Activated CD4-positive, CD25-positive, alpha-beta regulatory T cell (primary cell): ENCODE measurements at places on chromosomes 13 and 19.

- no peak for DNase-seq
Measured at GRCh38 chr13:26247608-26248007, 6.3 kb upstream of the CDK8 start.

- DNase-seq: no peak
Measured at GRCh38 chr19:38653028-38653571, 5.7 kb downstream of the ACTN4 start.

DNA sequence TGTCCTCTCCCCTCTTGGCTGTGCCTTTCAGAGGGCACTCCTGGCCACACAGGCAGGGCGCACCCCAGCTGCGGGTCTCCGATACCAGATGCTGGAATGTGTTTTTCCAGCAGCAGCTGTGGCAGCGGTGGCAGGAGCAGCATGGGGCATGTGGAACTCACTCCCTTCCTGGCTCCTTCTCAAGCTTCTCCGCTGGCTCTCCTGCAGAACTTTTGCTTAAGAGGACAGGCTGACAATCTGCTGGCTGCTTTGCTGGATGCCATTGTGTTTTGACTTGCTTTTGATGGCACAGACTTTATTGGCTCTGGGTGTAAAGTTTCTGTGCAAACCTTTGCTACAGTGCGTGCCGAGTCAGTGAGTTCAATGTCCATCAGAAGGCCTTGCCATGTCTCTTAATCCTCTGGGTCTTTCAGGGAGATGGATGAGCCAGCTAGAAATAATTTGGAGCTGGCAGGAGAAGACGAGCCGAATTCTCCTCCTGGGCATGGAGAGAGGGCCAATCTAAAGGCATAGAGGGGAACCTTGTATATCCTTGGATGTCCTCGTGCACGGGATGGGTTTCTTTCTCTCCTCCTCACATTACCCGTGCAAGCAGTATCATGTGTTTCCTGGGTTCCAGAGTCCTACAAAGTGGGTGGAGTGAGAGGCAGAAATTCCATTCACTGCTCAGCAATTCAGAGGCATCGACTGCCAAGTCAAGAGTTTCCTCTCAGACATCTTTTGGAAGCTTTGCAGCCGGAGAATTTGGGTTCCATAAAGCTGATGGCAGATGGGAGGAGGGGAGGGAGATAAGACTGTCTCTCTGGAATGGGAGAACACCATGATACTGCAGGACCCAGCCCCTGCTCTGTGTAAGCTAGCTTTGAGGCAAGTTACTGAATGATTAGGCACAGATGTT lies 231.2 kb downstream of the FGF9 start:
- DNase-seq: no peak

- no peak for DNase-seq
Measured at GRCh38 chr19:20171285-20171684, 4.3 kb downstream of the ZNF486 start.

DNA sequence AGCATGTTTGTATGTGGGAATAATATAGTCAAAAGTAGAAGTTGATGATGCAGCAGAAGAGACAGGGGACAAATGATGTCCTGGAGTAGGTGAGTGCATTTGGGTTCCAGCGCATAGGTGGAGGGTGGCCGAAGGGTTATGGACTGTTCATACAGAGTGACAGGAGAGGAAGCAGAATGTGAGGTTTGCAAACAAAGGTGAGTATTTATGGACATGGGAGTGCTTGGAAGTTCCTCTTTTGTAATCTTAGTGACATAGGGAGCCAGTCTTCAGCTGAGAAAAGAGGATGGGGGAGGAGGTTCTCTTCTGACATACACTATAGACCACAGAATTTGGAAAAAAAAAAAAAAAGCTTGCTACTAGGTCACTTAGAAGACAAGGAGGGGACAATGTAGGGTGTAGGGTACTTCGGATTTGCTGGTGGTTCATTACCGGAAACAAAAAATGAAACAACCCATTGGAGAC lies 331.6 kb downstream of the DLEU7 start:
- no peak for DNase-seq

DNA sequence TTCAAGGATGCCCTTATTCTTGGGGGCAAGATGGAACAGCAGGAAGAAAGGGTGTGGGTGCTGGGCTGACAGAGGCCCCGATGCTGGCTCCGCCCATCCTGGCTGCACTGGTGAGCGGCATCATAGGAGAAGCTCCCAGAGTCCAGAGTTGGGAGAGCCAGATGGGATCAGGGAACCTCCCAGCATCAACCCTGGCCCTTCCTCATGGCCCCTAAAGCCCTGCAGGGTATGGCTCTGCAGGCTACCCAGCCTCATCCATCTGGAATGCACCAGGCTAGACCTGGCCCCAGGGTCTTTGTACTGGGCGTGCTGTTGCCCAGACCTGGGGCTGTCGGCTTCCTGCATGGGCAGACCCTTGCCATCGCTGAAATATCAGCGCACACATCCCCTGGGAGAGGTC lies 7.9 kb upstream of the ELL start:
- no peak for DNase-seq

GRCh38 chr19:51194527-51195315 lies 30.2 kb upstream of the CD33 start:
- DNase-seq: no peak

DNA sequence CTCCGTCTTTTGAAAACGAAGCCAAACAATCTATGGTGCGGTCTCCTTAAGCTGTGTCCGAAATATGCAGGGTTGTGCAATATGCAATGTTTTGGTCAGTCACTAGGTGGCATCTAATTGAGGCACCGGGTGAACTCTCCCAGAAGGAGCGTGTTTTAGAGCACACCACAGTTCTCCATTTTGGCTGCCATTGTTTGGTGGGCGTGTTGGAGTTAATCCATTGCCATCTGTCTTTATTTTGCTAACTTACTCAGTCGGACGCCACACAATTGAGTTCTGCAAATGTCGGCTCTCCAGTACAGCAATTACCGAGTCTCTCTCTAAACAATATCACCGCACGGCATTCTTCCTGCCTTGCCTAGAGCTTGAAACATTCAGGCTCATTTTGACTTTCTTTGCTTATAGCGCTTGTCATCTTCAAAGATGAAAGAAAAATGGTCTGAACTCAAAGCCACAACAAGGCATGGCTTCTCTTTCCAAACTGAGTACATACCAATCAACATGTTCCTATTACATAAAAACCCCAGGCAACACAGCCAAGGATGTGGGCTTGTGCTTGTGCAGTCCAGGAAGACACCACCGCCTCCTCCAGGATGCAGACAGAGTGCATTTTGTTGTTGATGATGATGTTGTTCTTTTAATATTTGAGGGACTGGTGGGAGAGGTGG lies 182.0 kb upstream of the SERP2 start:
- no peak for DNase-seq

DNA sequence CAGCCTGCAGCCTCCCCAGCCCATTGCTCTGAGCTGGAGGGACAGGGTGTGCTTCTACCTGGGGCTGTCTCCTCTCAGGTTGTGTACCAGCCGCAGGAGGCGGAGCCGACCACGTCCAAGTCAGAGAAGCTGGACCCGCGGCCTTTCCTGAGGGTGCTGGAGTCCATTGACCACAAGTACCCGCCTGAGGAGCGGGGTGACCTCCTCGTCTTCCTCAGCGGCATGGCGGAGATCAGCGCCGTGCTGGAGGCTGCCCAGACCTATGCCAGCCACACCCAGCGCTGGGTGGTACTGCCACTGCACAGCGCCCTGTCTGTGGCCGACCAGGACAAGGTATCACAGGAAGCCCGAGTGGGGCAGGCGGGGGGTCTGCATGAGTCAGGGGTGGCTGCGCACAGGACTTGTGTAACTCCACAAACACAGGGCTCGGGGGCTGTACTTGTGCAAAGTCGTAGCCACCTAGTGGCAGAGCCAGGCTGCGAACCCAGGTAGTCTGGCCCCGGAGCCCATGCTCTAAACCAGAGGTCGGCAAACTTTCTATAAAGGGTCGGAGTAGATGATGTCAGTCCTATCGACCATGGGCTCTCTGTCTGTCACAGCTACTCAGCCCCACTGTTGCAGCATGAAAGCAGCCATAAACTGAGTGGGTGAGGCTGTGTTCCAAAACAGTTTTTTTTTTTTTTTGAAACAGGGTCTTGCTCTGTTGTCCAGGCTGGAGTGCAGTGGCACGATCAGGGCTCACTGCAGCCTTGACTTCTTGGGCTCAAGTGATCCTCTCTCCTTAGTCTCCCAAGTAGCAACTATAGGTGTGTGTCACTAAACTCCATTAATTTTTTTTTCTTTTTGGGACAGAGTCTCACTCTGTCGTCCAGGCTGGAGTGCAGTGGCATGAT lies 8.9 kb downstream of the DHX34 start:
- no peak for DNase-seq

GRCh38 chr13:112842343-112842856 lies 126.6 kb upstream of the MCF2L start:
- no peak for DNase-seq

- DNase-seq: no peak
Measured at GRCh38 chr19:16548956-16549355, 6.7 kb upstream of the CHERP start.

- DNase-seq: no peak
Measured at GRCh38 chr13:80430561-80430960, 89.6 kb upstream of the SPRY2 start.

DNA sequence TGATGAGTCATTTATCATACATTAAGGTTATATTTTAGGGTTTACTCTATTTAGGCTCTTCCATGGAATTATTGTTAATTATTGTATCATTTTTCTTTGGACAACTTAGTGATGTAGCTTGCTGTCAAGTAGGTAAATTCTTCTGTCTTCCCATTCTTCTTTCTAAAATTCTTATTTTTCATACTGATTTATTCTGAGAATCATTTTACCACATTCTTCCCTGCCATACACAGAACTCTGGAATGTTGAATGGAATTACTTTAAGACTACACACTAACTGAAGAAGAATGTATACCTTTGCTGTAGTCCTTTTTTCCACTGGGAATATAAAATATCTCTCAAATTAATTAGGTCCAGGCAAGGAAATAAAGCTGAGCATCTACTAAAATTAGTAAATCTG lies 24.5 kb upstream of the SLC7A1 start:
- DNase-seq: no peak

DNA sequence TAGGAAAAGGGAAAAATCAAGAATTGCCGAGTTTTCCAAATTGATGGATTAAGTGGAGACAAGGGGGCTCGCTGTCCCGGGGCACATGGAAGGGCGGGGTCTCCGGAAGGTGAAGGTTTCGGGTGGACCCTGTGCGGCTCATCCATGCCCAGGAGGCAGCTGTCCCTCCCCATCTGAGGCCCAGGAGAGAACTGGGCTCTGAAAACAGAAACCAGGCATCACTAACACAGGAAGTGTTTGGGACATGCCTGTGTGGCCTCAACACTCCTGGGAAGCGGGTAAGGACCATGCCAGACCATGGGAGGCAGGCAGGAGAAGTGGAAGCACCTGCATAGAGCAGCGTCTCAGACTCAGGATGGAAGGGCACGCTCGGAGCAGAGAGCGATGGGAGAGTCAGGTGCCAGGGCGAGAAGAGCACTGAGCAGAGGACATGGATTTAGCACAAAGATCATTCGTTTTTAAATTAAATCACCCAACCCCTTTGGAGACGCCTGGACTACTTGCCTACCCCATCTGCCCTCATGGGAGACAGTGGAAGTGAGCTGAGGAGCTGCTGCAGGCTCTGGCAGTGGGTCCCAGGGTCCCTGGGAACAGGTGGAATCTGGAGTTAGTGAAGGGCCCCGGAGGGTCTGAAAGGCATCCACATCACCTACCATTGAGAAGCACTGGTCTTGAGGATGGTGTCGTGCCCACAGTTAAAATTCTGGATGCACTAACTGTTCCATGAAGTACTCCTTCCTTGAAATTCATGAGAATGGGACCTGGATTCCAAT lies 183.2 kb upstream of the SOX1 start:
- no peak for DNase-seq

DNA sequence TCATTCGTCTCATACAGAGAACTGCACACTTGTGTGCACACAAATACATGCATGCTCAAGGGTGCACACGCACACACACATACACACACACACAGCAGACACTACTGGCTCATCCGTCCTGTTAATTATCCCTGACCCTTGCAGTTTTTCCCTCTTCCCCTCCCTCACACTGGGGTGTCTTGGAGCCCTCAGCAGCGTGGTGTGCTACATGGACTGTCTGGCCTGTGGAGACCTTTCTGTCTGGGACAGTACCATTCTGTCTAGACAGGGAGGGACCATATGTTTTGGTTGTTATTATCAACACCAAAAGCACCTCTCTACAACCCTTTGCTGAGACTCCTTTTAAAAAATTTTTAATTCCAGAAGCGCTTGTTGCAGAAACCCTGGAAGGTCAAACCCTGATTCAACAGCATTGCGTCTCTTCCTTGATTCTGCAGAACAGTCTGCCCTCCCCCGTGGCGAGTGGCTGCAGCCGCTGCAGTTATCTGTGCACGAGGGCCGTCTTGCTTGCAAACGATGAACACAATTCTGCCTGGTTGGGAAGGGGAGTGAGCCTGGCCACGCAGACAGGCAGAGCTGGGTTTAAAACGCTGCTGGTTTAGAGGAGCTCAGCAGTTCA lies 374.0 kb downstream of the IRS2 start:
- DNase-seq: no peak

DNA sequence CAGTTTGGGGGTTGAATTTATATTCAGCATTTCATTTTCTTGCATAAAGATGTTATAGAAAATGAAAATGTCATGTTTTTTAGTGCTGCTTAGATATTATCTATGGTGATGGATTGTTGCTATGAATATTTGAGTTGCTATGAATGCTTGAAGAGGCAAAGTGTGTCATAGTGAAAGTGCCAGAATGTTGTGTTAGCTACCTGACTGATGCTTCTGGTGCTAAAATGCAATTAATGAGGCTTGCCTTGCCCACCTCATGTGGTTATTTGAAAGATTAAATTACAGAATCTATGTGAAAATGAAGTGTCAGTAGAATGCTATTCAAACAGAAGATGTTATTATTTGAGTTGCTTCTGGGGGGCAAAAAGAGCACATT lies 62.7 kb upstream of the MYCBP2 start:
- no peak for DNase-seq

- no peak for DNase-seq
Measured at GRCh38 chr13:107582171-107582570, 633.2 kb downstream of the LIG4 start.

DNA sequence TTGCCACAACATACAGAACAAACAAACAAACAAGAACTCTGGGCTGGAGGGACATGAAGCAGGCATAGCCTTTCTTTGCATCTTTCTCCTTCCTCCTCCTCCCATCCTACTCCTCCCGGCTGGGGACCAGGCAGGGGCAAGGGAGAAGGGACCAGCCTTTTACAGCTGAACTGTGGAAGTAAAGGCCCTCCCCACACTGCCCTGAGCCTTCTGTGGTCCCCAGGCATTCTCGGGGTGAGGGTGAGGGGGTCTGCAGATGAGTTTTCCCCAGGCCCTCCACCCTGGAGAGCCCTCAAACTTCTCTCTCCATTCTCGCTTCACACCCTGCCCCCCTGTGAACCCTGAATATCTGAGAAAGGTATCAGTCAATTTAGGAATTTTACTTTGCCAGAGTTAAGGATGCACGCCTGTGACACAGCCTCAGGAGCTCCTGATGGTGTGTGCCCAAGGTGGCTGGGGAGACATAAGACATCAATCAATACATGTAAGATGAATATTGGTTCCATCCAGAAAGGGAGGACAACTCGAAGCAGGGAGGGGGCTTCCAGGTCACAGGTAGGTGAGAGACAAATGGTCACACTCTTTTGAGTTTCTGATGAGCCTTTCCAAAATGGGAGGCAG lies 170.9 kb downstream of the COL4A1 start:
- DNase-seq: no peak

- no peak for DNase-seq
Measured at GRCh38 chr13:30186634-30187415, 120.5 kb downstream of the KATNAL1 start.
